DND-41 (cell line): ENCODE measurements at places on chromosomes 4 and X.

- DNase-seq, result no peak
These were observed 129.8 kb downstream of the PPP3CA start for GRCh38 chr4:101217353-101218031.

GRCh38 chr4:137531168-137531985 is 917 bp downstream of the PCDH18 start:
- no peak for DNase-seq

DNA sequence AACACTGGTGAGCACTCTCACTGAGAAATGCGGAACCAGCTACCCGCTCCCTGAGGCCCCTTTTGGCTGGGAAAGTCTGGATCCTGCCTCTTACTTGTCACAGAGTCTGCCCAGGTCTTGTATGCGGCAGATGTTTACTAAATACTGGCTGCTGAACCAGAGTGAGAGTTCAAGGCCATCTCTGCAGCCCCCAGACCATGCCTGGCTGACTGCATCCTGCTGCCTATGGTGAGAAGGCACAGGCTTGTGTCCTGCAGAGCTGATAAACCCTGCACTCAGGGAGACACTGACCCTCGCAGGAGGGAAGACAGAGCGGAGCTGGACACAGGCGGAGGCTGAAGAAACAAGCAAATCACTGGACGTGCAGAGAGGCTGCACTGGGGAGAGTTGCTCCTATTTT is 46.5 kb downstream of the JAKMIP1 start:
- DNase-seq, result no peak

DNA sequence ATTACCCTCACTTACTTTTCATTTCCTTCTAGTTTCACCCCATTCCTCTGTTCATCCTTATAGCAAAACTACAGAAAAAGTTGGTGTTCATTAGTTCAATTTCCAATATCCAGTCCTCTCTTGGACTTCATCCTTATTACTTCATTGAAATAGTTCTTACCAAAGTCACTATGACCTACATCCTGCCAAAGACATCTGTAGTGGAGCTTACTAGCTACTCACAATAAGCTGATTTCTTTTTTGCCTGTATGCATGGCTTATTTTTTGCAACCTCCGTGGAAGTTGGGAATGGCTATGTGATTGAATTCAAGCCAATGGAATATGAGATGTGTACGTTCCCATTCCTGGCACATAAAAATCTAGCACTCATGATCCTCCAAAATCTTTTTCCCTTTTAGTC is 4.6 kb upstream of the CDKL2 start:
- DNase-seq, result no peak

GRCh38 chr4:77921701-77922100 is 59.1 kb downstream of the MRPL1 start:
- DNase-seq, result no peak

- DNase-seq, result no peak
These were observed 19.1 kb downstream of the RNF212 start for GRCh38 chr4:1094336-1094690.

DNA sequence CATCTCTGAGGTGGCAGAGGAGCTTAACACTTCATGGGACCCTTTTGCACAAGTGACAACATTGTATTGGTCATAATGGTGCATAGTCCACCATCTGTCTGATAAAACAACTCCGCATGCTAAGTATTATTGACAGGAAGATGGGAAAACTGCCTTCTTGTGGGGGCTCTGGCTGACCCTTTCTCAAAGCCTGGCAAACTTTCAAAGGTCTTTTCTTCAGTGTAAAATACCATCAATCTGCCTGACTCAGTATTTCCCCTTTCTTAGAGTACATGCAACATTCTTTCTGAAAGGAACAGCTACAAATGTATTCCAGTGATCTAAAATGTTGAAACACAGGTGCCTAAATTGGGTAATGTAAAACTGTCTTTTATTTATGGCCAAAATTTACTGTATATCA is 89.1 kb downstream of the NAA11 start:
- no peak for DNase-seq

DNA sequence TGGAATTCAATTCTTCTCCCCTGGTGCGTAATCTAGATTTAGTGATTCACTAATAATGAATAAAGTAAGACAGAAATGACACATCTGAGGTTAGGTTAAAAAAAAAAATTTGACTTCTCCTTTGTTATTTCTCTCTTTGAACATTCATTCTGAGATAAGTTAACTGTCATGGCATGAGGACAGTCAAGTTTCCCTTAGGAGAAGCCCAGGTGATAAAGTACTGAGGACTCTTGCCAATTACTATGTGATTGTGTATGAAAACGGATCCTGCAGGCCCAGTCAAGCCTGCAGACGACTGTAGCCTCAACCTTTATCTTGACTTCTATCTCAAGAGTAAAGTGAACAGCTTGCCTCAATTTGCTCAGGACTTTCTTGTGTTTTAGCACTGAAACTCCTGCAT is 293.2 kb downstream of the PRR32 start:
- no peak for DNase-seq
